Colonic mucosa (tissue), 4 donors: ENCODE measurements at places on chromosomes 16 and 17. TPM values are rescaled to one million over a fixed set of nuclear protein-coding genes. Genes with fewer than 3 reads are reported as not detected.

GRCh38 chr16:79013930-79014660 is 586.4 kb downstream of the MAF start:
- DNase-seq: no peak
- no peak overlapping the region for H3K4me3 ChIP-seq
- H3K36me3 ChIP-seq: no peaks in the 10 kb centered on the region
- H3K4me1 ChIP-seq: no peaks in the 10 kb centered on the region

- DNase-seq: no peak
- no peaks in the 10 kb centered on the region for H3K27me3 ChIP-seq
- H3K4me3 ChIP-seq: no peak overlapping the region
- no peaks in the 10 kb centered on the region for H3K4me1 ChIP-seq
Measured at GRCh38 chr17:65433592-65433991, 127.9 kb downstream of the AXIN2 start.

DNA sequence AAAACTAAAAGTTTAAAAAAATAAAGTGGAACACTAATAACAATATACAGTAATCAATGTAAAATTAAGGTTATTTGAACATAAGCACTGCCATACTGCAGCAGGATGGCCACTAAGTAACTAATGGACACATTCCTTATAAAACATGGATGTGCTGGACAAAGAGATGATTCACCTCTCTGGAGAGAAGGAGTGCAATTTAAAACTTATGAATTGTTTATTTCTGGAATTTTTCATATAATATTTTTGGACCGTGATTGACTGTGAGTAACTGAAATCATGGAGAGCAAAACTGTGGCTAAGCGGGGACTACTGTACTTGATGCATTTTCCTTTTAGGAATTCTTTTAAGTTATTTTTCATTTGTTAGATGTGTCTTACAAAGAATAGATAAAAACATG is 21.8 kb downstream of the CBFB start:
- no peaks in the 10 kb centered on the region for H3K27me3 ChIP-seq
- DNase-seq: no peak
- H3K4me3 ChIP-seq: no peak overlapping the region
- H3K27ac ChIP-seq: no peak overlapping the region
- no peaks in the 10 kb centered on the region for H3K36me3 ChIP-seq
- H3K4me1 ChIP-seq: no peaks in the 10 kb centered on the region

The SEZ6L2 gene
- 11.2 TPM for total RNA-seq

GRCh38 chr16:620700-621525 is 9.9 kb upstream of the WFIKKN1 start:
- DNase-seq: no peak
- no peaks in the 10 kb centered on the region for H3K27me3 ChIP-seq
- peaks cover 3% of the 10 kb centered on the region for H3K36me3 ChIP-seq
- H3K27ac ChIP-seq: no peak overlapping the region
- no peaks in the 10 kb centered on the region for H3K4me1 ChIP-seq

DNA sequence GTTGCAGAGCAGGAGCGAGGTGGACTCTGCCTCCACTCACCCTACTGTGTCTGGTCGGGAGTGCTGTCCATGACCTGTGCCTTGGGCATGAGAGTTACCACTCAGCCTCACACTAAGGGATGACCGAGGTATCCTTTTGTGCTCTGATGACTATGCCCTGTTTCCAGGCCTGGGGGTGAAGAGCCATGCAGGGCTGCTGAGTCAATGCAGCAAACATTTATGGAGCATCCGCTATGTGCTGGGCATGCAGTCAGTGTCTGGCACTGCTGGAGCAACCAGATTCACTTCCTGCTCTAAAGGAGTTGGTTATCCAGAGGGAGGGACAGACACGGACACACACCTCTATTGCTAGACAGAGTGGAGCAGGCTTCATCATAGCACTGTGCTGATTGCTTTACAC is 7.6 kb upstream of the HNF1B start:
- no peak overlapping the region for H3K4me3 ChIP-seq
- H3K36me3 ChIP-seq: no peaks in the 10 kb centered on the region
- DNase-seq: no peak
- no peaks in the 10 kb centered on the region for H3K4me1 ChIP-seq
- no peaks in the 10 kb centered on the region for H3K27me3 ChIP-seq
- H3K27ac ChIP-seq: no peak overlapping the region

- H3K27me3 ChIP-seq: no peaks in the 10 kb centered on the region
- no peak overlapping the region for H3K4me3 ChIP-seq
- H3K4me1 ChIP-seq: no peaks in the 10 kb centered on the region
- no peaks in the 10 kb centered on the region for H3K36me3 ChIP-seq
- no peak overlapping the region for H3K27ac ChIP-seq
Measured at GRCh38 chr17:80960797-80961452, 30.7 kb upstream of the CHMP6 start.

The XAF1 gene
- total RNA-seq: 8.5 TPM

GRCh38 chr17:45087978-45088377 is 26.9 kb downstream of the NMT1 start:
- H3K36me3 ChIP-seq: no peaks in the 10 kb centered on the region

The ARHGDIG gene
- 1.8 TPM for total RNA-seq

The RMI2 gene
- total RNA-seq: 12.0 TPM

The TGFB1I1 gene
- 10.9 TPM for total RNA-seq

The TNRC6C gene
- total RNA-seq: 9.0 TPM

DNA sequence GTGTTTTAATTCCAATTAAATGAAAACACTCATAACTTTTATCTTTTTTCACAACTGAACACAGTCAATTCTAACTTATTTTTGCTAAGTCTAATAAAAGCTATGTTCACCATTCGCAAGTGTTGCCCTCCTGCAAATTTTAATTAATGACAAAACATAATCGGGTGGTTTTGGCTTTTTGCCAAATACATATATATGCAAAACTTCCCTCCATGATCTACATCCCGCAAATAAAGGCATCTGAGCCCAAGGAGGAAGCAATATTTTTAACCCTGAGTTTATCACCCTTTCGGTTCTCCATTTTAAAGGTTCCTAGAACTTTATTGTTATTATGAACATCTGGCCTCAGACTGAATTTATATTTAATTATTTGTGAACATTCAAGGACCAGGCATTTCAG is 507.9 kb downstream of the CDH13 start:
- peaks cover 4% of the 10 kb centered on the region for H3K4me1 ChIP-seq
- DNase-seq: no peak
- H3K36me3 ChIP-seq: no peaks in the 10 kb centered on the region

DNA sequence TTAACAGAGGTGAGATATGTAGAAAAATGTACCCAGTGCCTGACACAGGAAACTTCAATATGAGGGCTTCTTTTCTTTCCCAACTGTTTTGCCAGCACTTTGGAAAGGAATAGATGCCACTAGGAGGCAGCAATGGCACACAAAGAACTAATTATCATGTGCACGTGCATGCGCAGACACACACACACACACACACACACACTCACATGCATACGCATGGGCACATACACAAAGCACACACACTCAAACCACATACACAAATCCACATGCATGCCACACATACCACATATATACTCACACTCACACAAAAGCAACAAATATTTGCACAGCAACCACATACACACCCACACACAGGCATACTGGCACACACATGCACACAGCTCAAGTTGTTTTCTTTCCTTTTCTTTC is 8.8 kb upstream of the CEP112 start:
- H3K27me3 ChIP-seq: no peaks in the 10 kb centered on the region
- H3K4me3 ChIP-seq: no peak overlapping the region
- H3K27ac ChIP-seq: no peak overlapping the region
- H3K36me3 ChIP-seq: no peaks in the 10 kb centered on the region
- peak; percentile 81 for DNase-seq

The CRHR1 gene
- total RNA-seq: not detected

DNA sequence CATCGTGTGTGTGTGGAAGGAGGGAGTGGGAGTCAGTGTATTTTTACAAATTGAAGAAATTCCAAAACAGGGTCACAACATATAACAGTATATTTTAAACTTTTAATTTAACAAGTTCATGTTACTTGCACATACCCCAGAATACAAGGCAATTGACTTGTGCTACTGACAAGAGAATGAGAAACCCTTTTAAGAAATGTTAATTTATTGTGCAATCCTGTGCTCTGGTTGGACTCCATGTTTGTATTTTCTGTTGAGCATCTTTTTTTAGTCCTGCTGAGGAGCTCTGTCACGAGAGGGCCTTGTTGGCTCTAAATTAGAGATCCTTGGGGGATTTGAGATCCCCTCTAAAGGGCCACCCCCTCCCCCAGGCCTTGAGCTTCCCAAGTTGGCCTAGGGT is 1.1 kb upstream of the EMP2 start:
- no peak overlapping the region for H3K4me3 ChIP-seq
- no peak overlapping the region for H3K27ac ChIP-seq
- no peaks in the 10 kb centered on the region for H3K27me3 ChIP-seq
- H3K4me1 ChIP-seq: no peaks in the 10 kb centered on the region

DNA sequence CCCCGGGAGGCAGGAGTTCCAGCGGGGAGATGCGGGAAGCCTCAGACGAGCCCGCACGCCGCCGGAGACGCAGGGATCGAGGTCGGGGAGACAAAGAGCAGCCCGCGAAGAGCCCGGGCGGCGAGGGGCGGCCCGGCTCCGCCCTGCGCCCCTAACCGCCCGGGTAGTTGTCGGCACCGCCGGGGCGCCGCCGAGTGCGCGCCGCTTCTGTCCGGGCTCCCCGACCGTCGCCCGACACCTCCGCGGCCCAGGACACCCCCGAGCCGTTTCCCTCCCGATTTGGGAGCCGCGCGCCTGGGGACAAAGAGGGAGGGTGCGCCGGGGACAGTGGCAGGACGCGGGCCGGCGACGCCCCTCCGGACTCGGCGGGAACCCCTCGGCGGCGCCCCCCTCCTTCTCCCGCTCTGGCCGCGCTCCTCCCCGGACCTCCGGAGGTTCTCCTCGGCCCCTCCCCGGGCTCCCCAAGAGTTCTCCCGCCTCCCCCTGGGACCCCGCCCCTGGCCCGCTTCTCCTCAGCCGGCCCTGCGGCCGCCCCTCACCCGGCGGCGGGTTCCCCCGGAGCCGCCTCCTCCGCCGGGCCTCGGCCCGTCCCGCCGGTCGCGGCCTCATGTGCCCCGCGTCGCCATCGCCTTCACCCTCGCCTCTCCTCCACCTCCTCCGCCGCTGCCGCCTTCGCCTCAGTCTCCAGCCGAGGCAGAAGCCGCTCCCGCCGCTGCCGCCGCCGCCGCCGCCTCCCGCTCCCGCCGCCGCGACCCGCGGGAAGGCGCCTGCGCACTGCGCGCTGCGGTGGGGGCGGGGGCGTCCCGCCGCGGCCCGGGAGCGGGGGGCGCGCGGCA is at the start of gene GJC1:
Gene GJC1 (minus strand): TSS at position 765 of the 836 bp plus-strand sequence. CDS start 24,470 bp downstream, outside the sequence.
- H3K4me1 ChIP-seq: peaks cover 5% of the 10 kb centered on the region
- no peaks in the 10 kb centered on the region for H3K36me3 ChIP-seq
- H3K27me3 ChIP-seq: peaks cover 45% of the 10 kb centered on the region

The MPV17L gene
- 7.9 TPM for total RNA-seq

DNA sequence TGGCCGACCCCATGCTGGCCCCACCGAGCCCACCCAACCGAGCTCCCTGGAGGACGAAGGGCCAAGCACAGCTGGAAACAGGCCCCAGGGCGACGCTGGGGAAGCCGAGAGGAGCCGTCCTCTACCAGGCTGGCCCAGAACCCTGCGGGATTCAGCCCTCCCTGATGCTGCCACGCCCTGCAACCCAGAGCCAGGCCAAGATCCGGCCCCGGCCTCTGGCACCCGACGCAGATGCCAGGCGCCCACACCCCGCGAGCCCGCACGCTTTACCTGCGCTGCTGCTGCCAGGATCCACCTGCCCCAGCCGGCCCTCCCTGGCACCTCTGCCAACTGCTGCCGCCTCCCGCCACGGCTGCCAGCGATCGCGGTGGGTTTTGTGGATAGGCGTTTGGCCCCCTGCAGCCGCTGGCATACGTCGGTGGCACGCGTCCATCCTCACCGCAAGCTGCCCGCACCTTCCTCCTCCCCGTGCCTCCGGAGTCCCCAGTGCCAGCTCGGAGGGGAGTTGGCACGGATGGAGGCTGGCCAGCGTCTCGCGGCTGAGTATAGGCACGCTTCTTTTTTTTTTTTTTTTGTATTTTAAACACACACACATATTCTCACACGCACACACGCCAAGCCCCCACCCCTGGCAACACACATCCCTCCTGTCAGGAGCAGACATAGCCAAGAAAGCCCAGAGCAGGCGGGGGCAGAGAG is 41.3 kb upstream of the ACSF3 start:
- H3K27me3 ChIP-seq: no peaks in the 10 kb centered on the region
- H3K4me3 ChIP-seq: peak overlapping the region; percentile 40
- H3K4me1 ChIP-seq: no peaks in the 10 kb centered on the region
- H3K36me3 ChIP-seq: no peaks in the 10 kb centered on the region

DNA sequence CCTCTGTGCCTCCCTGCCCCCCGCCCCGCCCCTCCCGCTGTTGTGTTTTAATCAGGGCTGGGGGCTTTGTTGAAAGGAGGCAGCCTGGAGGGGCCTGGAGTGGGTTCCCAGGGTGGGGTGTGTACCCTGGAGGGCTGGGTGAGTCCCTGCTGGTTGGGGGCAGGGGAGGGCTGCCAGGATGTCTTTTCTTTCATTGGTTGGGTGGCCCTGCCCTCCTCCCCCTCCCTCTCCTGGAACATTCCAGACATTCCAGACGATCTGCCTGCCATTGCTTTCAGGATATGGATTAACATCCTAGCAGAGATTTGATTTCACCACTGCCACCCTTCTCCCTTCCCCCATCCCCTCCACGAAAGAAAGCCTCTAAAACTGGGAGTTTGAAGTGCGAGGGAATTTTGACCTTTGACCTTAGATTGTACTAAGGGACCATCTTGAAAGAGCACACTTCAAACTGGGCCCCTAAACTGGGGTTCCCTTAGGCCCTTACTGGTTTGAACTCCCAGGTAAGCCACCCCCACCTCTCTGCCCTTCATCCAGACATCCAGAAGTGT is 25.3 kb downstream of the IGF2BP1 start:
- no peak overlapping the region for H3K4me3 ChIP-seq
- H3K27ac ChIP-seq: no peak overlapping the region
- no peaks in the 10 kb centered on the region for H3K36me3 ChIP-seq
- no peaks in the 10 kb centered on the region for H3K4me1 ChIP-seq
- H3K27me3 ChIP-seq: no peaks in the 10 kb centered on the region

DNA sequence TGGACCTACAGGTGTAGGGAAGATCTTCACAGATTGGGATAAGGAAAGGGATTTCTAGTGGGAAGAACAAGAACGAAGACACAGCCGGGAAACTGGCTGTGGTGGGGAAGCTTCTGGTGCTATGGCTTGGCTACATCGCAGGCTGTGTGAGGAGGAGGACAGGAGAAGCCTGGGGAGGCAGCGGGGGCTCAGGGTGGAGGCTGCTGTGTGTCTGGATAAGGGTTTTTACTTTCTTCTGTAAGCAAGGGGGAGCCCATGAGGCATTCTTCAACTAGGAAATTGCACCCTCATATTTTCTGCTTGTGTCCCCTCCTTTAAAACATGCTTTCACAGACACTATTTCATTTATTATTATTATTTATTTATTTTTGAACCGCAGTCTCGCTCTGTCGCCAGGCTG is 2.9 kb upstream of the RHBDF2 start:
- no peak overlapping the region for H3K27ac ChIP-seq
- no peaks in the 10 kb centered on the region for H3K27me3 ChIP-seq
- no peak overlapping the region for H3K4me3 ChIP-seq
- H3K4me1 ChIP-seq: peaks cover 14% of the 10 kb centered on the region
- no peaks in the 10 kb centered on the region for H3K36me3 ChIP-seq

The FOXO3B gene
- total RNA-seq: 3.0 TPM

The PMFBP1 gene
- total RNA-seq: 4.9 TPM

The C16orf92 gene
- not detected for total RNA-seq

The CASKIN1 gene
- 0.07 TPM for total RNA-seq

The ZNF18 gene
- 5.5 TPM for total RNA-seq

GRCh38 chr17:68382582-68383085 is 74.7 kb downstream of the WIPI1 start:
- H3K36me3 ChIP-seq: no peaks in the 10 kb centered on the region
- H3K4me3 ChIP-seq: no peak overlapping the region

The USP43 gene
- total RNA-seq: 15.6 TPM
